Stimulated activated CD4-positive, alpha-beta T cell treated with anti-CD3 and anti-CD28 coated beads, Interleukin-12 subunit alpha, Interleukin-12 subunit beta, amount 100 ng/mL, for 24 hours (primary cell): ENCODE measurements at places on chromosomes 3 and 15.

DNA sequence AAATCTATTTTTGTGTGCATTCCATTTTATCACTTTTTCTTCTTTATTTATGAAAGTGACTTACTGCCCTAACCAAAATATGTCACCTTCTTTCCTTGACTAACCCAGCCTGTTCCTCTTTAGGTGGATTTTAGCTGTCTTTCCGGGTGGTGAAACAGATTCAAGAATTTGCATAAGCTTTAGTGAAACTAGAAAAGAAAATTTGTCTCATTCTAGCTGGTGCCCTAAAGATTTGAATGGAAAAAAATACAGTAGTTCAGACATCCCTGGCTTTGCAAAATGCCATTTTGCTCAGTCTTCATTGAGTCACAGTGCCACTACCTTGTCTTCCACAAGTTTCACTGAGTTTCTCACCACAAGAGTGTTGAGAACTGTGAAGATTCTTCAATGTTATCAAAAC is 28.2 kb upstream of the CCDC50 start:
- DNase-seq = no peak

- DNase-seq = no peak
Measured at GRCh38 chr15:58525991-58526421, 94.2 kb downstream of the LIPC start.

DNA sequence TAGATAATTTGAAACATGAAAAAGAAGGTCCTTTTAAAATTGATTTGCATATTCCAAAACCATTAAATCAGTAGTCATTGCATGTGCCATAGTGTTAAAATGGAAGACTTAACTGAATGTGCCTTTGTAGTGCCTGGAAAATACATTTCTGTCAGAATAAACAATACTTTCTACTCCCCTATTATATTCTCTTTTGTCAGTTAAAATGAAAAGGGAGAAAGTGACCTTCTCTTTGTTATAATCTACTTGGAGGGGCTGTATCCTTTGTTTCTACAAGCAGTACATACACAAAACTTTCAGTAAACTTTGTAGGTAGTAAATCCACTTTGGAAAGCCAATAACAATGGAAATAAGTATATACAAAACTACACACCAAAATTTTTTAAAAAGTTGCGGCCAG is 189.5 kb downstream of the NLGN1 start:
- no peak for DNase-seq

GRCh38 chr3:134363381-134363755 is 10.9 kb downstream of the AMOTL2 start:
- DNase-seq = no peak

DNA sequence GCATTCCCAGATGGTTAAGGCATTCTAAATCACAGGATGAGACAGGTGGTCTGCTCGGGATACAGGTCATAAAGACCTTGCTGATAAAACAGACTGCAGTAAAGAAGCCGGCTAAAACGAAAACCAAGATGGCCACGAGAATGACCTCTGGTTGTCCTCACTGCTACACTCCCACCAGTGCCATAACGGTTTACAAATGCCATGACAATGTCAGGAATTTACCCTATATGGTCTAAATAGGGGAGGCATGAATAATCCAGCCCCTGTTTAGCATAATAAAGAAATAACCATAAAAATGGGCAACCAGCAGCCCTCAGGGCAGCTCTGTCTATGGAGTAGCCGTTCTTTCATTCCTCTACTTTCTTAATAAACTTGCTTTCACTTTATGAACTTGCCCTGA is 151.1 kb downstream of the ZNF385D start:
- DNase-seq = no peak

DNA sequence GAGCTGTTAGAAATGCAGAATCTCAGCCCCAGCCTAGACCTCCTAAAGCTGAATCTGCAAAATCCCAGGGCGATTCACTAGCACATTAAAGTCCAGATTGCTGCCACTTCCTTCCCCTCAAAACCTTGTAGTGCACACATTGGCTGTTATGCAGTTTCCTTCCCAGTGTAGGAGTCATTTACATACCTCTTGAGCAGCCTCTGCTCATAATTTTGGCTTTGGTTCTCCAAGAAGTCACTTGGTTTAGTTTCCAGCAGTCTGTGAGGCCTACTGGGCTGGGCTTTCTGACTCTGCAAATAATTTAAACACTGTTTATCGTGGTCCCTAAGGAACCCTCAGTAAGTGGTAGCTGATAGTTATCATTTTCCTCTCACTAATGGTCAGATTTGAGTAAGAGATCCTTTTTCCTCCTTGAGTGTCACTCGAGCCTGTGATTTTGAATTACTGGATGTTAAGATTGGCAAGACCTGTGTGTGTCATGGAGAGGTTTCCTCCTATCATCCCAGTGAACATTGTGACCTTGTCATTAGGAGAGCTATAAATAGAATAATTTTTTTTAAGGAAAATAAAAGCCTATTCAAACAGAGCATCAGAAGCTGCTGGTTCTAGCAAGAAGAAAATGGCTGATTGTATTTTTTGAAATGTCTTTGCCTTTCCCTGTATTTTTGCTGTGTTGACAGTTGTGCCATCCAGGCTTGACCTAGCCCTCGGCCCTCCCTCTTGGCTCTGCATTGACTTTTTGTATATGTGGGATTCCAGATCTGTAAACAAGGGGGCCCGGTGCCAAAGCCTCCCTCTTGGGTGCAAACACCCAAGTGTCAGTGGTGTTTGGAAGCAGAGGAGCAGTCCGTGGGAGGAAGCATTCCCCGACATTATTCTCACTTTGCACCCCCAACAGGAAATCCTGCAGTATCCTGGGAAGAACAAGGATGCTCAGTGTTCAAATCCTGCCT is 134.8 kb upstream of the ANKRD28 start:
- DNase-seq = no peak

- no peak for DNase-seq
Measured at GRCh38 chr3:178440043-178440442, 96.2 kb upstream of the KCNMB2 start.
